Activated T-helper 1 cell treated with Interleukin-2 at 50 U/mL for 16 hours (primary cell): ENCODE measurements at places on chromosomes 3 and 15.

- DNase-seq, result no peak
Observed at GRCh38 chr3:8651418-8652323, 7.1 kb upstream of the SSUH2 start.

- DNase-seq, result no peak
Observed at GRCh38 chr15:62748196-62748595, 294.4 kb upstream of the TPM1 start.

DNA sequence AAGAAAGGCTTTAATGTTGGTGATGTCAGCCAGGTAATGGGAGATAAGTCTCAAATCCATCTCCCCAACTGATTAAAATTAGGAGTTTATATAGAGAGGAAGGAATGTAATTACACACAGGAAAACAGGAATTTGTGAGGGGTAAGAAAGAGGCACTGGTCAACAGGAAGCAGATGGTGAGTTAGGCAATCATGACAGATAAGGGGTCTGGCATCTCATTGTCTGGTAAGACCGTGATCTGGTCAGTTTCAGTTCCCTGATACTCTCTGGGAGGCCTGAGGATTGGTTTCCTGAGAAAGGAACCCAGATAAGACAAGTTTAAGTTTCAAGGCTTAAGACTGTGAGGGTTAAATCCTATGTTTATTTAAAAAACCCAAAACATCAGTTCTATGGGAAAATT is 414.7 kb upstream of the ARRDC4 start:
- no peak for DNase-seq

GRCh38 chr3:177758126-177758525 is 560.8 kb upstream of the TBL1XR1 start:
- no peak for DNase-seq

DNA sequence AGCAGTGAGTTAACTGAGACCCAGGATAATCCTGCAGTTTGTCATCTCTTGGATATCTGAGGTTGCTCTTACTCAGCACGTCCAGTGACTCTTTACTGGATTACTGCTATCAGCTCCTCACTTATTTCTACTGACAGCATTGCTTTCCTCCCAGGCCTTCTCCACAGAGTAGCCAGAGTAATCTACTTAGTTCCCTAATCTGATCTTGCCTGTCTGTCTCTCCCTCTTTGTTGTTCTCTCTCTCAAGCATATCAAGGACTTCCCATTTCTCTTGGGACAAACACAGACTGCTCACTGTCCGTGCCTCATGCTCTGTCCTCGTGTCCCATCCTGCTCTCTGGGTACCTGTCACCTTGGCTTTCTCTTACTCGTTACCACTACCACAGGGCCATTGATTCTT is 376.2 kb downstream of the FEZF2 start:
- no peak for DNase-seq
